Stimulated activated naive CD8-positive, alpha-beta T cell treated with anti-CD3 and anti-CD28 coated beads, Interleukin-15, amount 100 ng/mL, for 72 hours (primary cell): ENCODE measurements at places on chromosomes 2 and 18.
A peak's percentile ranks its signal among the peaks of the same experiment; 100 is the strongest.

- no peak for DNase-seq
Measured at GRCh38 chr18:45657357-45658335, 42.4 kb downstream of the SLC14A2 start.

- no peak for DNase-seq
Measured at GRCh38 chr2:228681426-228681825, 499.9 kb upstream of the SPHKAP start.

DNA sequence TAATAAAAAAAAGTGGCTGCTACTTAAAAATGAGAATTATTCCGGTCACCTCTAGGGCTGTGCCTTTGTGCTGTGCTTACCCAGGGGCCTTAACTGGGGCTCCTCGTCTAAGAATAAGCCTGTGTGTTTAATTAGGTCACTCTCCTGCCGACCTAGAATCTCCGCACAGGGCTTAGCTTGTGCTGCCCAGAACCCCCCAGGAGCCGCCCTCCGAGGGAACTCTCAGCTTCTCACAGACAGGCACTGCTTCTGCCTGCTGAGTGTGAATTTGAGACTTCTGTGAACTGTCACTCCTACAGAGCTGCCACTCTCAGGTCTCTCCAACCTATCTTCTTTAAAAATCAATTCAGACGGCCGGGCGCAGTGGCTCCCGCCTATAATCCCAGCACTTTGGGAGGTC lies 11.9 kb upstream of the NT5DC4 start:
- no peak for DNase-seq

DNA sequence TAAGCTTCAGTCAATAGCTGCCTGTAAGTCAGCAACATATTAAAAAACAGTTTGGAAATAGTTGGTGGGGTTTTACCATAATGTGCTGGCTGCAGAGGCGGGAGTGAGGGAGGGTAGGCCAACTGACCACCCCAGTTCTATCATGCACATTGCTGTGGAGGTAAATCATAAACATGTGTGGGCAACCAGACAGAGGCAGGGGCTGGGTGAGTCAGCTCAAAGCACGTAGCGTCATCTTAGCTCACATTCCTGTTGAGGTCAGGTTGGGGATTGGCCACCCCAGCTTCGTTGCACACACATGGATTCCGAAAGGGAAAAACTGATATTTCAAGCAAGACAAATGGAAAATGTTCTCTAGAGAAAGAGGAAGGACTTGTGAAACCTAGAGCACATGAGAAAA lies 19.5 kb downstream of the GPR45 start:
- no peak for DNase-seq

- no peak for DNase-seq
Measured at GRCh38 chr18:76212960-76213359, 282.1 kb downstream of the ZNF516 start.

- no peak for DNase-seq
Measured at GRCh38 chr2:172089005-172089504, 3.7 kb downstream of the DLX1 start.

- DNase-seq, result no peak
Measured at GRCh38 chr18:2531751-2532150, 39.6 kb downstream of the METTL4 start.

- DNase-seq, result no peak
Measured at GRCh38 chr2:224948859-224949258, 93.4 kb downstream of the DOCK10 start.

GRCh38 chr2:28296243-28296642 lies 96.4 kb upstream of the FOSL2 start:
- DNase-seq, result no peak

- DNase-seq, result no peak
Measured at GRCh38 chr2:128279009-128279408, 39.7 kb downstream of the HS6ST1 start.

- DNase-seq, result no peak
Measured at GRCh38 chr18:73381699-73382036, 513.9 kb upstream of the NETO1 start.

GRCh38 chr2:19810148-19810547 lies 91.6 kb downstream of the TTC32 start:
- no peak for DNase-seq

- no peak for DNase-seq
Measured at GRCh38 chr18:8960740-8961657, 141.5 kb upstream of the NDUFV2 start.

- DNase-seq, result no peak
Measured at GRCh38 chr2:25473758-25474340, 132.1 kb upstream of the DNMT3A start.

- no peak for DNase-seq
Measured at GRCh38 chr2:50691513-50691912, 340.4 kb downstream of the NRXN1 start.

DNA sequence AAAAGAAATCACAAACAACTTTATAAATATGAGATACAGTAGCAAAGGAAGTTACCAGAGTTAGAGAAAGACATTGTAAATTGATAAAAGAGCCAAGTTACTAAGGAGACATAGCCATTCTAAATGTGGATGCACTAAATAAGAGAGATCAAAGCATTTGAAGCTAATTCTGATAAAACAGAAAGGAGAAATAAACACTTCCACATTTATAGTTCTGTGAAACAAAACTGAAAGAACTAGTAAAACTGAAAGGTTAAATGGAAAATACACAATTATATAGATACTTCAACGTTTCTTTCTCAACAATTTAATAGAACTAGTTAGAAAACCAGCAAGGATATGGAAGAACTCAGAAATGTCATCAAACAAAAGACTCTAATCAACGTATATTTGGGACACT lies 309.0 kb upstream of the CDH2 start:
- DNase-seq, result no peak

DNA sequence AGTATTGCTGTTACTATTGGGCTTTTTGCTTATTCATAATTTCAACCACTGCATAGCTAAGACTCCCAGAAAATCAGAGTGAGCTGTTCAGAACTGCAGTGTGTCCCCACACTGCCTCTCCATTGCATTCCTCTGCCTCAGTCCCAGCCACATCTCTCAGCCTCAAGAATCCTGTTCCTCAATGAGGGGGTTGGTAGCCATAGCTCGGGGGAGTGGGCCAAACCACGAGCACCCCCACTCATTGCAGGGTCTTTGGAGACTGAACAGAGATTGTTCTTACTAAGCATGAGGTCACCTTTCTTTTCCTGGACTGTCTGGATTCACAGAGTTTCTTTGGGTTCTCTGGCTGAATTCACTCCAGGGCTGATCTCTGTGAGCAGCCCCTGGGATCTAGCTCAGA lies 161.1 kb downstream of the GFPT1 start:
- DNase-seq, result no peak

DNA sequence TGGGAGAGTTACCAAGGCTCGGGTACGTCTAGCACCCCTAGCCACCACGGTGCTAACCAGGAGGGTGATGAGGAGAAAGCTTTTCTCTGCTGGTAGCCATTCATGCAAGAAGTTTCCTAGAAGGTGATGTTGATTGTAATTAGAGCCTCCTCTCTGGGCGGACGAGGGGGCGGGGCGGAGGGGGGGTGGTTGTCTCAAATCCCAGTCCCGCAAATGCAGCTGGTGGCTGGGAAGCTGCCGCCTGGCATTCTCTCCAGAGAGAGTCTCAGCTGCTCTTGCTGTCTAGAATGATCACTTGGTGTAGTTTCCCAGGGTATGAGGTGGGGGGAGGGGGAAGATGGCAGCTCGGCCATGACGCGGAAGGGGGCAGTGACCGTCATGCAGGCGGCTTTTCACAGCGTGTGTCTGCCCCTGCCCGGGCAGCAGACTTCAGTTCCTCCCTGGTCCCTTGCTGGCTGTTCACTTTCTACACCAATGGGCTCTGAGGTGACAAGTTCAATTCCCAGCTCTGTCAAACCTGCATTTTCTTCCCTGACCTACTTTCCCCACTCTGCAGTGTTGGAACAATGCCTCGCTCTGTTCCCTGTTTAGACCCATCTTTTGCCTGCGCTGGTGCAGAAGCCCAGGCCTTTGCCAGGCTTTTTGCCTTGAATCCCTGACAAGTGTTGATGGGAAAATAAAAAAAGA lies 61.5 kb upstream of the KLF7 start:
- no peak for DNase-seq

DNA sequence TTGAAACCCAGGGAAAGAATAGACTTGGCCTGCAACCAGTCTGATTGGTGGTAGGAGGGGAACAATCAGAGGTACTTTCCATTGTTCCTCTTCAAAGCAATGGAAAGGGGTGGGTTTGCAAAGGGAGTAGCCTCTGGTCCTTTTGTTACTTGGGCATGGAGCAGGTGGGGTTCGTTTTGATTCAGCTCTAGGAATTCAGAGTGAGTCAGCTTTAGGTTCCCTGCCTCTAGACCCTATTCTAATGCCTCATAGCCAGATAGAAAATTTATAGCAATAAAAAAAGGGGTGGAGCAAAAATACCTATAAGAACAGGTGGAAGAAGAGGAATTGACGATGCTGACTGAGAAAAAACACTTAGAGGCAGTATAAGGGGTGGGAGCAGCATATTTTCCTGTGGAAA lies 636.4 kb downstream of the PLCL1 start:
- DNase-seq, result no peak

DNA sequence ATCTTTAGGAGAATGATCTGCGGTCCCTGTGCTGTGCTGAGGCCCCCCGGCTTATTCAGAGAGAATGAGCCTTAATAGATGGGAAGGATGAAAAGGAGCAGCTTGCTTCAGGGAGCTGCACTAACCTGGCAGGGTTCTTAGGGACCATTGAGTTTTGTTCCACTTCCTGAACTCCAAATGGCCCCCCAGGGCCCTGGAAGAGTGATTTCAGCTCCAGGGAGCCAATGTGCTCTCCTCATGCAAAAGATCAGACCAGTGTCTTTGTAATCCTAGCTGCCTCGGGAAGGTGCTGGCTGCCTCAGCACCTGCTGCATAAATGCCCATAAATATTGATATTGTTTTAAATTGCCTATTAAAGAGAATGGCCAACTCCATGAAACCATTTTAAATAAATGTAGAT lies 210.2 kb downstream of the NCK2 start:
- DNase-seq, result no peak

GRCh38 chr2:224429441-224429810 lies 27.5 kb upstream of the FAM124B start:
- DNase-seq, result no peak

GRCh38 chr2:128644156-128644555 lies 325.5 kb upstream of the HS6ST1 start:
- DNase-seq, result no peak

- DNase-seq, result no peak
Measured at GRCh38 chr2:206968134-206969086, 29.1 kb downstream of the CPO start.

DNA sequence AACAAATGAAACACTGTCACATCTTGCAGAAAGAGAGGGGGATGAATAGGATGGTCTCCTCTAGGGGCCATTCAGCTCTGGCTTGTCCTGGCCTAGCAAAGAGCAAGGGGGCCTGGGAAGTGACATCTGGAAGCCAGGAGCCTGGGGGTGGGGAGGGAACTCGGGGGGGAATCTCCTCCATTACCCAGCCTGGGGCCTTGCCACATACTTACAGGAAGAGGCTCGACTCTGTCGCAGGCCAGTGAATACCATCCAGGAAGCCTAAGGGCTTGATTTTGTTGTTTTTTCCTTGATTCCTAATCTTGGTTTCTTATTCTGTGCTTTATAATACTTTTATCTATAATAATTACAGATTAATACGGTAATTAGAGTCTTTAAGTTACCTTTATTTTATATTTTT lies 797.5 kb upstream of the ID2 start:
- DNase-seq, result no peak

DNA sequence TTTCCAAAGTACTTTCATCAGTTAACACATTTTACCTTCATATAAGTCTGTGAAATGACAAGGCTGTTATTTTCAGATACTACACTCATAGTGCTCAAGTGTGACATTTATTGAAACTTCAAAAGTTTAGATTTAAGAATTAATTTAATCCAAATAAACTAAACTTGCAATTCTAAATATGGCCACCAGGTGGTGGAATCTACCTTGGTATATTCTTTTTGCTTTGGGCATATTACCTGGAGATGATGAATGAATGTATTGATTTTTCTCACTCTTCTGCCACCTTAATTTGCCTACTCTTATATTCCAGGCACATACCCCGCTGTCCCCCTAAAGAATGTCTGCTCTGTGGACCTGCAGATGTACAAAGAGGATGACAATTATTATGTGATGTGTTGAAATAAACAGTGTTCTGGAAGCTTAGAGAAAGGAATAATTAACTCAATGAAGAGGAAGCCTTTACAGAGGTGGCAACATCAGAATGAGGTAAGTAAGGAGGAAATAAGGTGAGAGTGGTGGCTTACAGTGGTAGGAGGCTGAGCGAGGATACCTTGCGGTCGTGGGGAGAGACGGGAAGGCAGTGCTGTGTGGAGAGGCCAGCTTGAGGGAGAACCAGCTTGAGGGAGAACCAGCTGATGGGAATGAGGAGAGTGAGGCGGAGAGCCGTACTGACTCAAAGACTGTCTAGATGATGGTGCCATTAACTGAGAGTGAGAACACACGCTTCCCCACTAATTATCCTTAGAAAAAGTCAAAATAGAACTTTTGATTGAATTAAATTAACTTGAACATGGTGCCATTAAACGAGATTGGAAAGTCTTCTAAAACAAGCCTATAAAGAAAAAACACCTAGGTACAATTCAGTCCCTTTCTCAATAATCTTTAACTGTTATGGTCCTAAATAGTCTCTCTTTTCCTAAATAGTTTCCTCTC lies 179.5 kb downstream of the CELF4 start:
- DNase-seq, result peak; percentile 2
